ENCODE measurements at places on chromosomes 7 and 10.

- no peak for DNase-seq
Observed at GRCh38 chr10:62538606-62539005, 164.4 kb downstream of the ZNF365 start.

DNA sequence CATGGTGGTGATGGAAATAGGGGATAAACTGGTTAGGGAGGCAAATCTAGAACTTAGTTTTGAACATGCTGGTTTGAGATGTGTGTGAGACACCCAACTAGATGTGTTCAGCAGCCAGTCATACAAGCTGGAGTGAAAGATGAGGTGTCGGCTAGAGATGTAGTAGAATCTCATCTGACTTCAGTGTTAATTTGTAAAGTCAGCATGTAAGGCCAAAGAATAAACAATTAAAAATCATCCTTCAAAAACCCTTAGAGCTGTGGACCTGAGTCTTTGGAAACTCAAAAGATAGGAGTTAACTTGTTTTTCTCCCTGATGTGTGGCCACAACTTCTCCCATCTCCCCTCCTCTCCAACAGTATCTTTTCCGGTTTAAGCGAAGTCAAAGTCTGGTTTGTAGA lies 22.8 kb upstream of the AGK start:
- DNase-seq: no peak

GRCh38 chr7:70595755-70596597 lies 536.0 kb upstream of the GALNT17 start:
- no peak for DNase-seq

- no peak for DNase-seq
Observed at GRCh38 chr7:159118197-159118595, 26.5 kb downstream of the VIPR2 start.

GRCh38 chr7:69920797-69921196 lies 322.5 kb downstream of the AUTS2 start:
- no peak for DNase-seq

- no peak for DNase-seq
Observed at GRCh38 chr10:59654007-59654406, 55.6 kb downstream of the SLC16A9 start.

GRCh38 chr7:79610748-79611304 lies 157.4 kb upstream of the MAGI2 start:
- DNase-seq: no peak

GRCh38 chr7:12694817-12695216 lies 7.4 kb downstream of the ARL4A start:
- DNase-seq: no peak

- DNase-seq: no peak
Observed at GRCh38 chr10:114426476-114426875, 22.2 kb upstream of the AFAP1L2 start.

- DNase-seq: no peak
Observed at GRCh38 chr10:18308600-18308999, 168.4 kb downstream of the CACNB2 start.

GRCh38 chr10:113967126-113967525 lies 76.5 kb upstream of the ADRB1 start:
- no peak for DNase-seq

DNA sequence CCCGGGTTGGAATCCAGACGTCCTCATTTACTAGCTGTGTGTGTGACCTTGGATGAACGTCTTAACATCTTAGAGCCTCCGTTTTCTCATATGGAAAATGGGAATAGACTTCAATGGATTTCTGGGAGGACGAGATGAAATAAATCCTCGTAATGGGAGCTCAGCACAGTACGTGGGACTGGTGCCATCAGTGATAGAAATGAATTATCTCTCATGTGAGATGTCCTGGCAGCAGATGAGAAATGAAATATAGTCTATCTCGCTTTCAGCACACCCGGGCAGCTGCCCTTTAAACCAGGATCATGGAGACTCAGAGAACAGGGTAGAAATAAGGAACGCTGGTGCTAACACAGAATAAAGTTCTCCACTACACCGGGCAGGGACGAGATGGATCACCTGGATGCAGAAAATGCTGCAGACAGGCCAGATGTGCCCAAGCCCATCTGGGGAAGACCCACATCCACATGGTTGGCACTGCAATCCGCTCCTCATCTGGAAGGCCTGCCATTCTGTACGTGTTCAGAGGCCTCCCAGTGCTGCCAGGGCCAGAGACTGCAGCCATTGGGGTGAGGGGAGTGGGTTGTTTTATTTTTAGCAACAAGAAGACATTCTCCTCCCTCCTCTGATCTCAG lies 11.1 kb upstream of the EMX2 start:
- no peak for DNase-seq

GRCh38 chr7:135943134-135943879 lies 33.9 kb downstream of the MTPN start:
- DNase-seq: no peak

DNA sequence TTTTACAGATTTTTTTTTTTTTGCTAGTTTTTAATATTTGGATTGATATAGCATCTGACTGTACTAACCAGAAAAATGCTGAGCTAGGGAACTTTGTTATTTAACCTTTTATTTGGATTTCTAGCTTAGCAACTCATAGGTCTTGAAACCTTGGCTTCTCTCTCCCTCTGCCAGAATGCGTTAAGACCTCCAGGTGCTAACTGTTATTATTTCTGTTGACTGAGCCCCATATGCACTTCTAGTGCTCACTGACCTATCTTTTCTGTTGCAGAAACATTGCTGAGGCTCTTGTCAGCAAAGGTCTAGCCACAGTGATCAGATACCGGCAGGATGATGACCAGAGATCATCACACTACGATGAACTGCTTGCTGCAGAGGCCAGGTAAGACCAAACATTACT lies 143.6 kb downstream of the LRRC4 start:
- DNase-seq: no peak

DNA sequence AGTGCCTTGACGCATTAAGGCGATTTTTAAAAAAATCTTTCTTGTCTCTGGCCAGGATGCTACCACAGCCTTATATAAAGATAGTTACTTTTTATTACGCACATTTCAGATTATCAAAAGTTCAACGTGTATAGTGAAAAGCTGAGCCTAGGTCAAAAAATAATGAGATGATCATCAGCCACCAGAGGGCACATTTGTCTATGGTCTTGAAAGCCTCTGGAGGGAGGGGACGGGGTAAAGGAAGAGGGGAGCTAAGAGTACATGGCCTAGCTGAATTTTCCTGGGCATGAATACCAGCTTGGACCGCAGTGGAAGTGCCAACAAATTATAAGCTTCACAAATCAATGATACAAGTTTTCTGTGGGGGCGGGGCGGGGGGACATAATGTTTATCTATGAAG lies 285.9 kb upstream of the SMIM30 start:
- no peak for DNase-seq

GRCh38 chr7:125032943-125033342 lies 103.3 kb upstream of the POT1 start:
- DNase-seq: no peak

GRCh38 chr10:71005337-71006305 lies 117.3 kb upstream of the PCBD1 start:
- no peak for DNase-seq

- no peak for DNase-seq
Observed at GRCh38 chr7:158028290-158028941, 559.2 kb downstream of the PTPRN2 start.

GRCh38 chr7:2639695-2640481 lies 8.1 kb downstream of the TTYH3 start:
- no peak for DNase-seq

- no peak for DNase-seq
Observed at GRCh38 chr10:103083266-103083976, 109.7 kb downstream of the NT5C2 start.

DNA sequence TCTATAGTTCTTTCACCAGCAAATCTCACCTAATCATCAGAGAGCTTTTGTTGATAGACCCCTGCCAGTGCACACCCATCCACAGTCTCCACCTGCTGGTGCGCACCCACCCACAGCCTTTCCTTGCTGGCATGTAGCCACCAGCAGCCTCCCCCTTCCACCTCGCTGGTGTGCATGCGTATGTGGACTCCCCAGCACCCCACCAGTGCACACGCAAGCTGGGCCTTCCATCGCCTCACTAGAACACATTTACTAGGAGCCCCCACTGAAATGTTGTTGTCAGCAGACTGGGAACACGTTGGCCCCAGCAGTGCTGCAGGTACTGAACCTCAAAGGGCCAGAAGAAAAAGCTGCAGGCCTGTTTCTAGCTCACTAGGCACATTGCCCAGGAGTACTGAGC lies 104.9 kb upstream of the ZWINT start:
- DNase-seq: no peak

- no peak for DNase-seq
Observed at GRCh38 chr10:117226813-117227451, 14.0 kb upstream of the SLC18A2 start.

- no peak for DNase-seq
Observed at GRCh38 chr10:36188080-36188453, 546.0 kb upstream of the FZD8 start.

GRCh38 chr7:138797715-138798320 lies at the start of the genes ATP6V0A4 and TMEM213:
Gene ATP6V0A4, minus strand, starts transcription at chr7:138798196. Its CDS starts 26,949 bp downstream, at chr7:138771247.
Gene TMEM213, plus strand, starts transcription at chr7:138797994. Its CDS starts 111 bp downstream, at chr7:138798105.
- no peak for DNase-seq

GRCh38 chr7:143460271-143460979 lies 17.2 kb downstream of the TAS2R60 start:
- no peak for DNase-seq
